ENCODE measurements at places on chromosomes 7 and 10. TPM values are rescaled to one million over a fixed set of nuclear protein-coding genes. Genes with fewer than 3 reads are reported as not detected.
A peak's percentile ranks its signal among the peaks of the same experiment; 100 is the strongest.

IDI2 gene
- total RNA-seq: not detected

IFIT2 gene
- 10.4 TPM for total RNA-seq

UPK3B gene
- total RNA-seq: 2.7 TPM

ZNF239 gene
- 5.8 TPM for total RNA-seq

WIPF3 gene
- not detected for total RNA-seq

DKK1 gene
- not detected for total RNA-seq

PAX2 gene
- total RNA-seq: not detected

PDK4 gene
- 0.44 TPM for total RNA-seq

ARHGEF35 gene
- 4.8 TPM for total RNA-seq

EVX1 gene
- total RNA-seq: not detected

AMPH gene
- 0.26 TPM for total RNA-seq

OR2A12 gene
- total RNA-seq: not detected

GLCCI1 gene
- 46.7 TPM for total RNA-seq

ZNF511 gene
- 33.1 TPM for total RNA-seq

ASZ1 gene
- not detected for total RNA-seq

CYP26A1 gene
- not detected for total RNA-seq

GATA3 gene
- total RNA-seq: 61.9 TPM

AKR1C4 gene
- not detected for total RNA-seq

PAX4 gene
- total RNA-seq: not detected

IGF2BP3 gene
- not detected for total RNA-seq

SPDYE1 gene
- total RNA-seq: not detected

- no peaks in the 10 kb centered on the region for H3K4me1 ChIP-seq
- H3K27me3 ChIP-seq: no peaks in the 10 kb centered on the region
- no peak overlapping the region for H3K4me3 ChIP-seq
- H3K27ac ChIP-seq: no peak overlapping the region
- no peaks in the 10 kb centered on the region for H3K36me3 ChIP-seq
Observed at GRCh38 chr7:70053421-70053820, 455.1 kb downstream of the AUTS2 start.

GRCh38 chr7:123096434-123096833 is 100.9 kb upstream of the TAS2R16 start:
- no peak overlapping the region for H3K4me3 ChIP-seq
- H3K27me3 ChIP-seq: no peaks in the 10 kb centered on the region
- no peak for DNase-seq
- H3K4me1 ChIP-seq: no peaks in the 10 kb centered on the region
- H3K36me3 ChIP-seq: no peaks in the 10 kb centered on the region

- no peak overlapping the region for H3K4me3 ChIP-seq
- no peaks in the 10 kb centered on the region for H3K36me3 ChIP-seq
- H3K27ac ChIP-seq: no peak overlapping the region
- H3K27me3 ChIP-seq: no peaks in the 10 kb centered on the region
- no peaks in the 10 kb centered on the region for H3K4me1 ChIP-seq
Observed at GRCh38 chr7:104640506-104640905, 312.1 kb downstream of the LHFPL3 start.

DNA sequence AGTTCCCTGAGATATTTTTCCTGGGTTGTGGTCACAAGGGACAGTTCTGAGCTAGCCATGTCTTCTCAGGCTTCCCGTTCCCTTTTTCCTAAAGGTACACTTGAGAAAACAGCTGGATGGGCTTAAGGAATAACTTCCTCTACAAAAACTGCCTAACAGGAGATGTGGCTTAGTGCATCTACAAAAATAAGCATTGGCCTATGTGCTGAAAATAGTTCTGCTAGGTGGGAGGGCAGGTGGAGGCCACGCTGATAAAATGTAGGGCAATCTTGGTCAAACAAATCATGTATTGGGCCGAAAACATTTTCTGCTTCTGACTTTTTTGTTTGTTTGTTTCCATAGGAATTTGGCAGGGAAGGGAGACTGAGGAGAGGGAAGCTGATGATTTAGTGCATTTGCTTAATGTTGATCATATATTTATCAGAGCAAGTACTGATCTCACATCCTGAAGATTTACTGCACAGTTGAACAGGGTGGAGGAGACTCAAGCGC is 409.4 kb upstream of the FZD8 start:
- DNase-seq: no peak
- no peaks in the 10 kb centered on the region for H3K4me1 ChIP-seq
- H3K36me3 ChIP-seq: no peaks in the 10 kb centered on the region
- no peaks in the 10 kb centered on the region for H3K27me3 ChIP-seq

- DNase-seq: no peak
- H3K27me3 ChIP-seq: peaks cover 3% of the 10 kb centered on the region
- H3K4me1 ChIP-seq: peaks cover 29% of the 10 kb centered on the region
Observed at GRCh38 chr7:156947120-156947843, 2.2 kb upstream of the NOM1 start.

- DNase-seq: no peak
- H3K27me3 ChIP-seq: no peaks in the 10 kb centered on the region
- no peak overlapping the region for H3K27ac ChIP-seq
- no peaks in the 10 kb centered on the region for H3K4me1 ChIP-seq
- no peaks in the 10 kb centered on the region for H3K36me3 ChIP-seq
Observed at GRCh38 chr7:122597277-122597676, 101.6 kb downstream of the RNF133 start.

DNA sequence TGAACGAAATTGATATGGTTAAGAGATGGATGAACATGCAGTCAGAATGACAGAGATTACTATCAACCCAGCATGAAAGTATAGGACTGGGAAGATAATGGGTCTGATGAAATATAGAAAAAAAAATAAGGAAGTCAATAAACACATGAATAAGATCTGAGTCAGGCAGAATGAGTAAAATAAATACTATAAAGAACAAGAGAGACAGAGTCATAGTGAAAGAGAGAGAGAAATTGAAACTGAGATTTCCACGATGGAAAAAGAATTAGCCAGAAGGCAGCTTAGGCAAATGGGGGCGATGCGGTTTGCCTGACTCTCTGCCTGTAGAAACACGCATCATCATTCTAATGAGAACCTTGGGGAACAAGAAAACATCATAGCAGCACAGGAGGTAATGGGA is 26.6 kb downstream of the SEMA3D start:
- no peak for DNase-seq
- H3K27me3 ChIP-seq: no peaks in the 10 kb centered on the region
- H3K36me3 ChIP-seq: no peaks in the 10 kb centered on the region
- H3K4me3 ChIP-seq: no peak overlapping the region
- H3K27ac ChIP-seq: no peak overlapping the region
- no peaks in the 10 kb centered on the region for H3K4me1 ChIP-seq

DNA sequence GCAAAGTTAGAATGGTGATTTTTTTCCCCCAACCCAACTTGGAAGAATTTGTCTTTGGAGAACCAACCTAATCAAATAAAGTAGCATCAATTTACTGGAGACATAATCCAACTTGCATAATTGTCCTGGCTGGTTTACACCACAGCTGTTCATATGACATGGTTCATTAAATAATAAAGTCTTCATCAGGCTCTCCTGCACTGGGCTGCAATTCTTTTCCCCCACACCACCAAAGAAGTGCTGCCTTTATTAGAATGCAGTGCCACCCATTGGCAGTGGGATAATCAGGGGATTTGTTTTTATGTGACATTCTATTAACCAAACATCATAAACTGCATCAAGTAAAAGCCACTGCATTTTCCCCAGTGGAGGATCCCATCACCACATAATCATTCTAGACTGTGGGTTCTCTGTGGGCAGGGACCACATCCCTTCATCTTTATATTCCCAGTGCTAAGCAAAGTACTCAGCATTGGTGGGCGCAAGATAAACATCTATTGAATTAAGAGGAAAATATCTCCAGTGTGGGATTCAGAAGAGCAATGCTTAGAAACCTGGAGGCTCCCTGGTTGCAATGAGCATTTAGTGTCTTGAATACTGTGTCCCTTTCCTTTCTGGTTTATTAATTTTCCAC is 322.0 kb downstream of the KCNMA1 start:
- no peak overlapping the region for H3K27ac ChIP-seq
- H3K36me3 ChIP-seq: no peaks in the 10 kb centered on the region
- no peaks in the 10 kb centered on the region for H3K4me1 ChIP-seq
- H3K27me3 ChIP-seq: no peaks in the 10 kb centered on the region

GRCh38 chr10:3783316-3783681 is 1.7 kb downstream of the KLF6 start:
- H3K4me3 ChIP-seq: peak overlapping the region; percentile 95
- H3K36me3 ChIP-seq: peaks cover 37% of the 10 kb centered on the region
- H3K4me1 ChIP-seq: peaks cover 43% of the 10 kb centered on the region
- H3K27me3 ChIP-seq: no peaks in the 10 kb centered on the region
- H3K27ac ChIP-seq: peak overlapping the region; percentile 97

- H3K4me3 ChIP-seq: no peak overlapping the region
- no peak overlapping the region for H3K27ac ChIP-seq
- peaks cover 54% of the 10 kb centered on the region for H3K4me1 ChIP-seq
- DNase-seq: no peak
Observed at GRCh38 chr10:103758294-103758681, 97.1 kb downstream of the SH3PXD2A start.

GRCh38 chr7:91431601-91432000 is 167.4 kb downstream of the FZD1 start:
- no peaks in the 10 kb centered on the region for H3K27me3 ChIP-seq
- no peak for DNase-seq
- H3K36me3 ChIP-seq: no peaks in the 10 kb centered on the region
- no peak overlapping the region for H3K27ac ChIP-seq
- H3K4me3 ChIP-seq: no peak overlapping the region
- no peaks in the 10 kb centered on the region for H3K4me1 ChIP-seq

- H3K4me3 ChIP-seq: no peak overlapping the region
- no peaks in the 10 kb centered on the region for H3K36me3 ChIP-seq
- H3K27ac ChIP-seq: no peak overlapping the region
- H3K4me1 ChIP-seq: no peaks in the 10 kb centered on the region
- DNase-seq: no peak
Observed at GRCh38 chr7:2775376-2775775, 68.7 kb downstream of the GNA12 start.

- no peak overlapping the region for H3K4me3 ChIP-seq
- DNase-seq: no peak
- no peaks in the 10 kb centered on the region for H3K36me3 ChIP-seq
- no peak overlapping the region for H3K27ac ChIP-seq
Observed at GRCh38 chr7:118938845-118939244, 714.3 kb downstream of the ANKRD7 start.

GRCh38 chr7:139111147-139111546 is 1.6 kb upstream of the ZC3HAV1 start:
- peaks cover 29% of the 10 kb centered on the region for H3K4me1 ChIP-seq
- H3K4me3 ChIP-seq: no peak overlapping the region
- DNase-seq: no peak
- no peaks in the 10 kb centered on the region for H3K27me3 ChIP-seq
- H3K36me3 ChIP-seq: peaks cover 7% of the 10 kb centered on the region
- H3K27ac ChIP-seq: peak overlapping the region; percentile 73

DNA sequence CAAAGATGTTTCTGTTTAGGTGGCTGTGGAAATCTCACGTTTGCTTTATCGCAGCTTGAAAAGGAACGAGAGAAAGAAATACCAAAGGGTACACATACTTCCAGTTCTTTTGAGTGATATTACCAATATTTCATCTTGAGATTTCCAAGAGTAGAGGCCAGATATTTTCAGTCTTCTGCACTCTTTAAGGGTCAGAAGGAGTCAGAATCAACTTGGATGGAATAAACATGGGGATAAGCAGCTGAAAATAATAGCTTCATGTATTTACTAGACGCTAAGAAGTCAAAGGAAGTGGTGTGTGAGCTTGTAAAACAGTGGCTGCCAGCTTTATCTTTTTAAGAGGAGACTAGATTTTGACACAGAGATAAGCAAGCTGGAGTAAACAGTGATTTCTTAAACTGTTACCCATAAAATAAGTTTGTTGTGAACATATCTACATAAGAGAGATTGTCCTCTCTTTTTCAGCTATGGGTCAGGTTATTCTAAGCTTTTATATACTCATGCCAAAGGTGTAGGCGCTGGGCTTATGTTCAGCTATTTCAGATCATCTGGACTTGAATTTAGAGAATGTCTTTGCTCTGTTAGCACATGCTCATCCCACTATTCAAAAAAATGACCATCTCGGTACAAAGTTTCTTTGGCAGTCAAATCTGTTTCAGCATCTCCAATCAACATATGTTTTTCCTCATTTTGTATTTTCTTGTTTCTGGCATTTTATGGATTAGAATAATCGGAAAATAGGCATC is 170.8 kb upstream of the TCF7L2 start:
- no peak overlapping the region for H3K27ac ChIP-seq
- DNase-seq: no peak
- no peaks in the 10 kb centered on the region for H3K36me3 ChIP-seq
- no peaks in the 10 kb centered on the region for H3K27me3 ChIP-seq
- no peaks in the 10 kb centered on the region for H3K4me1 ChIP-seq

- DNase-seq: no peak
- H3K27ac ChIP-seq: no peak overlapping the region
- H3K36me3 ChIP-seq: no peaks in the 10 kb centered on the region
- no peaks in the 10 kb centered on the region for H3K27me3 ChIP-seq
- no peaks in the 10 kb centered on the region for H3K4me1 ChIP-seq
Observed at GRCh38 chr7:88184848-88185304, 35.0 kb downstream of the SRI start.

- no peak overlapping the region for H3K27ac ChIP-seq
- no peaks in the 10 kb centered on the region for H3K36me3 ChIP-seq
- H3K27me3 ChIP-seq: no peaks in the 10 kb centered on the region
- peak; percentile 0 for DNase-seq
- H3K4me1 ChIP-seq: no peaks in the 10 kb centered on the region
Observed at GRCh38 chr7:110090110-110090820, 1000.7 kb upstream of the LRRN3 start.

DNA sequence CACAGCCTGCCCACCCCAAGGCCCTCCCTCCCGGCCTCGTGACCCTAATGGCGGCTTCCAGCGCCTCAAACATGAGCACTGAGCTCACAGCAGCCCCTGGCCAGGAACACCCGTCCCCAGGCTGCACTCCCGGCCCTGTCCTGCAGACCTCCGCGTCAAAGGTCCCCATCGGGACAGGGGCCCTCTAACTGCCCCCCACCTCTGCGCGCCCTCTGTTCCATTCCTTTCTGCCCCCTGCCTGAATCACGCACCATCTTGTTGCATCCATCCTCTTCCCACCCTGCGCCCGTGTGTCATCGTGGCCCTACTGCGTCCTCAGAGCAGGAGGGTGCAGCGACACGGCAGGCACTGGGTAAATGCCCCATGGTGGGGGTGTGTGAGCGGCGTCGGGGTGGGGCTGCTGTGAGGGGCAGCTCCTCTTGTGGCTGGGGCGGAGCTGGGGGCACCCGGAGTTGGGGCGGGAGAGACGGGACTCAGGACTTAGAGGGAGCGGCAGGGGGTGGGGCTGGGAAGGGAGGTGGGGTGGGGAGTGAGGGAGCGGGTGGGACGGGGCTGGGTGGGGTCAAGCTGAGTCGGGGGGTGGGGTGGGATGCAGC is 13.4 kb downstream of the SLC29A4 start:
- DNase-seq: no peak
- peaks cover 14% of the 10 kb centered on the region for H3K4me1 ChIP-seq
- H3K4me3 ChIP-seq: no peak overlapping the region
- no peaks in the 10 kb centered on the region for H3K36me3 ChIP-seq
- no peaks in the 10 kb centered on the region for H3K27me3 ChIP-seq
- no peak overlapping the region for H3K27ac ChIP-seq

GRCh38 chr7:25459057-25459456 is 230.8 kb upstream of the NPVF start:
- no peaks in the 10 kb centered on the region for H3K36me3 ChIP-seq
- no peak for DNase-seq
- H3K27ac ChIP-seq: no peak overlapping the region
- no peaks in the 10 kb centered on the region for H3K4me1 ChIP-seq
- H3K27me3 ChIP-seq: peaks cover 2% of the 10 kb centered on the region
